ENCODE measurements at places on chromosomes 12 and 14. TPM values are rescaled to one million over a fixed set of nuclear protein-coding genes. Genes with fewer than 3 reads are reported as not detected.

HOXC4 gene
- 10.1 TPM for total RNA-seq

OLR1 gene
- 8.4 TPM for total RNA-seq

LAG3 gene
- 1.2 TPM for total RNA-seq

XPOT gene
- 49.7 TPM for total RNA-seq

DIO3 gene
- total RNA-seq = 5.8 TPM

BCL7A gene
- total RNA-seq = 6.3 TPM

KCNH3 gene
- total RNA-seq = 1.7 TPM

HOXC12 gene
- not detected for total RNA-seq

ACRBP gene
- 5.2 TPM for total RNA-seq

TMX1 gene
- 24.3 TPM for total RNA-seq

CMKLR1 gene
- 55.4 TPM for total RNA-seq

GIT2 gene
- total RNA-seq = 78.0 TPM

RNASE3 gene
- total RNA-seq = not detected

NPFF gene
- total RNA-seq = not detected

FAM90A1 gene
- 0.32 TPM for total RNA-seq

FAM181A gene
- not detected for total RNA-seq

EPYC gene
- not detected for total RNA-seq

CPNE6 gene
- total RNA-seq = 0.71 TPM

POLR3B gene
- 8.0 TPM for total RNA-seq

ZDHHC22 gene
- not detected for total RNA-seq

ETV6 gene
- 113 TPM for total RNA-seq

KRT78 gene
- not detected for total RNA-seq

TMEM106C gene
- 56.3 TPM for total RNA-seq

JPH4 gene
- total RNA-seq = 1.7 TPM

HOXC5 gene
- 3.9 TPM for total RNA-seq

NCKAP5L gene
- 38.7 TPM for total RNA-seq

BMP4 gene
- total RNA-seq = 7.8 TPM

GAPDH gene
- total RNA-seq = 2,021 TPM

BHLHE41 gene
- total RNA-seq = 49.9 TPM

GALNT16 gene
- 7.0 TPM for total RNA-seq

ENDOU gene
- total RNA-seq = 0.29 TPM

SYNDIG1L gene
- 0.94 TPM for total RNA-seq

SLC25A47 gene
- not detected for total RNA-seq

GUCY2C gene
- not detected for total RNA-seq

METTL1 gene
- 15.4 TPM for total RNA-seq

METTL25 gene
- total RNA-seq = 14.0 TPM

ERP27 gene
- 3.2 TPM for total RNA-seq

SLC6A13 gene
- total RNA-seq = not detected

KRT71 gene
- total RNA-seq = not detected

CCDC184 gene
- total RNA-seq = 1.1 TPM

AMDHD1 gene
- 0.75 TPM for total RNA-seq

SLC2A14 gene
- total RNA-seq = 3.1 TPM

REM2 gene
- 0.36 TPM for total RNA-seq

SIRT4 gene
- total RNA-seq = 1.6 TPM

SLC22A17 gene
- 47.8 TPM for total RNA-seq

TOMM20L gene
- not detected for total RNA-seq

TSPAN11 gene
- total RNA-seq = 14.1 TPM

EFS gene
- total RNA-seq = 19.7 TPM

SLC39A5 gene
- not detected for total RNA-seq

BAZ2A gene
- total RNA-seq = 89.3 TPM

GZMB gene
- total RNA-seq = 1.6 TPM

RAD9B gene
- total RNA-seq = 2.2 TPM

ISCA2 gene
- total RNA-seq = 12.9 TPM

All from aorta (tissue), 5 donors.